ENCODE measurements at places on chromosomes 13 and 19. TPM values are rescaled to one million over a fixed set of nuclear protein-coding genes. Genes with fewer than 3 reads are reported as not detected.

The ZNF614 gene
- total RNA-seq = 3.8 TPM

- H3K4me1 ChIP-seq = no peaks in the 10 kb centered on the region
- H3K27me3 ChIP-seq = no peaks in the 10 kb centered on the region
- H3K36me3 ChIP-seq = peaks cover 24% of the 10 kb centered on the region
- no peak for DNase-seq
- no peak overlapping the region for H3K4me3 ChIP-seq
Measured at GRCh38 chr19:36638862-36639510, 27.7 kb downstream of the ZNF461 start.

DNA sequence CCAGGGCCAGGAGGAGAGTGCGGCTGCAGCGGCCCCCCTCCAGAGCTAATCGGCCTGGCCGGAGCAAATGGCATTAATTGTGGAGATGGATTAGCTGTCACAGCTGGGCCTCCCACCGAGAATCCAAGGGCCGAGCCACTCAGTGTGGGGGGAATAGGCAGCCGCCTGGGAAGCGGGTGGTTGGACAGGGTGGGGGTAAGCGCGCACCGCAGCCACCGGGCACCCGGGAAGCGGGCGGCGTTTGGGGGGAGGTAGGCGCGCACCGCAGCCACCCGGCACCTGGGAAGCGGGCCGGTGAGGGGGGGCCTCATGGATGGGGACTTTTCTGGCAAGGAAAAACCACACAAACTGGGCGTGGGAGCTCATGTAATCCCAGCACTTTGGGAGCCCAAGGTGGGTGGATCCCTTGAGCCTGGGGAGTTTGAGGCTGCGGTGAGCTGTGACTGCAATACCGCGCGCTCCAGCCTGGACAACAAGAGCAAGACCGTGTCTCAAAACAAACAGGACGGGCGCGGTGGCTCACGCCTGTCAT, 9.7 kb downstream of the R3HDM4 start:
- no peak overlapping the region for H3K4me3 ChIP-seq
- H3K4me1 ChIP-seq = no peaks in the 10 kb centered on the region
- H3K27ac ChIP-seq = no peak overlapping the region
- no peaks in the 10 kb centered on the region for H3K27me3 ChIP-seq
- peak; percentile 45 for DNase-seq

The OLFM4 gene
- 0.71 TPM for total RNA-seq

The CEACAM4 gene
- total RNA-seq = 0.17 TPM

DNA sequence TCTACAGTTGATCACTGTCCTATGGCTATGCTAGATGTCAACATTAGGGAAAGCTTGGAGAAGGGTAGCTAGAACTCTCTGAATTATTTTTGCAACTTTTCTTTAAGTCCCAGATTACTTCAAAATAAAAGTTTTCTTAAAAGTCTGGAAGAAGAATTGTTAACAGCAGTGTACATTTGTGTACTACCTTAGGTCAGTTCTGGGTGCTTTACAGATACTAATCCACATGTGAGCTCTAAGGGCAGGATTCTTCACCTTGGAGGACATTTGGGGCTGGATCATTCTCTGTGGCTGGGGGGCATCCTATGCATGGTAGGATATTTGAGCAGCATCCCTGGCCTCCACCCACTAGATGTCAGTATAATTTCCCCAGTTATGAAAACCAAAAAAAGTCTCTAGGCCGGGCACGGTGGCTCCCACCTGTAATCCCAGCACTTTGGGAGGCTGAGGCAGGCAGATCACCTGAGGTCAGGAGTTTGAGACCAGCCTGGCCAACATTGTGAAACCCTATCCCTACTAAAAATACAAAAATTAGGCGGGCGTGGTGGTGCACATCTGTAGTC, 2.8 kb downstream of the BRME1 start:
- H3K36me3 ChIP-seq = no peaks in the 10 kb centered on the region
- no peaks in the 10 kb centered on the region for H3K27me3 ChIP-seq
- H3K4me1 ChIP-seq = peaks cover 3% of the 10 kb centered on the region

DNA sequence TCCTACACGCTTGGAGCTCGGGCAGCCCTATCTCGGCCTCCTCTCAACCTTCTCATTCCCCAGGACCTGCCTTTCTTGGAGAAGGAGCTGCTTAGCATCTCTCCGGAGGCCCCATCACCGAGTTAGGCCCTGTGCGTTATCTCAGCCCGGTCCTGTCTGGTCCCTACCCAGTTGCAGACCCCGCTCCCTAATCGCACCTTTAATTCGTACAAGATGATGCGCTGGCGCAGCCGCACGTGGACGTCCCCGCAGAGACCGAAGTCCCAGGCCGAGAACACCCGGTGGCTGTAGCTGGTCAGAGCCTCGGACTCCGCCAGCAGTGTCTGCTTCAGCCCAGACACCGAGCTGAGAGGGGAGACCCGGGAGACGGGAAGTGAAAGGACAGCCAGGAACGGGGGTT, 5.7 kb upstream of the LENG1 start:
- no peaks in the 10 kb centered on the region for H3K27me3 ChIP-seq
- no peak overlapping the region for H3K27ac ChIP-seq
- H3K36me3 ChIP-seq = no peaks in the 10 kb centered on the region
- no peak overlapping the region for H3K4me3 ChIP-seq
- peaks cover 16% of the 10 kb centered on the region for H3K4me1 ChIP-seq

DNA sequence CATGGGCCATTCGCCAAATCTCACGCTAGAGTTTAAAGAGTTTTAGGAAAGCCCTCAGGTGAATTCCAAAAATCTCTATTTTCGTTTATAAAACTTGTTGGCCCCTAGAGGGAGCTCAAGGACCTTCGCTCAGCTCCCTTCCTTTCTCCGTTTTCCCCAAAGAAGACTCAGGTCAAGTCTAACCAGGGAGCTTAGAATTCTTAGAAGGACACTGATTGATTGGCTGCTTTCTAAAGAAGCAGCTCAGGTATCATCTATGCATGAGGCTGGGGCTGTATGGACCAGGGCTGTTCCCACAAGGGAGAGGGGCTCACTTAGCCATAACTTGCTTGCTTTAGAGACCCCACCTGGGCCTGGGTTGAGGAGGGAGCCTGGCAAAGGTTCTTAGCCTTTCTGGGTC, 20.5 kb downstream of the DZIP1 start:
- H3K27me3 ChIP-seq = no peaks in the 10 kb centered on the region
- H3K36me3 ChIP-seq = no peaks in the 10 kb centered on the region
- no peak overlapping the region for H3K27ac ChIP-seq
- H3K4me1 ChIP-seq = no peaks in the 10 kb centered on the region
- H3K4me3 ChIP-seq = no peak overlapping the region

GRCh38 chr13:41028051-41028450, 8.9 kb upstream of the ELF1 start:
- no peaks in the 10 kb centered on the region for H3K36me3 ChIP-seq
- no peak overlapping the region for H3K4me3 ChIP-seq
- H3K27ac ChIP-seq = no peak overlapping the region
- H3K27me3 ChIP-seq = no peaks in the 10 kb centered on the region
- H3K4me1 ChIP-seq = peaks cover 10% of the 10 kb centered on the region
- no peak for DNase-seq

GRCh38 chr19:50893047-50893736, 18.0 kb downstream of the KLK4 start:
- no peak overlapping the region for H3K27ac ChIP-seq
- no peak overlapping the region for H3K4me3 ChIP-seq
- no peaks in the 10 kb centered on the region for H3K27me3 ChIP-seq

DNA sequence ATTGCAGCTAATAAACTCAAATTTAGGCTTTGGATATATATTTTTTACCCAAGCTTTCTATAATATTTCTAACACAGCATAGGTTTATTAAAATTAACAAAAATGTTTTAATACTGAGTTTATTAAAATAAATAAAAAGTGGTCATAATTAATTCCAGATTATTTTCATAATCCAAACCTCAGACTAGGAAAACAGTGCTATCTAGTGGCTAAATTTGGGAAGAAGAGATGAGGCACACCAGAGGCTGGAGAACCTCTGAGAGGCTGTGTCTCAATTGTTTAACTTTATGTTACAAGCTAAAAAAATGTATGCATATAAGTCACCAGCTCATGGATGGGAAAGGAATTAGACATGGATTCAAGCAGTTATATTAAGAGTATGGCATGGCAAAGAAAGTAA, 392.5 kb downstream of the DIAPH3 start:
- no peaks in the 10 kb centered on the region for H3K36me3 ChIP-seq
- H3K27me3 ChIP-seq = no peaks in the 10 kb centered on the region
- DNase-seq = no peak
- no peaks in the 10 kb centered on the region for H3K4me1 ChIP-seq

The USHBP1 gene
- total RNA-seq = 3.6 TPM

- H3K4me1 ChIP-seq = no peaks in the 10 kb centered on the region
- no peak for DNase-seq
- peaks cover 3% of the 10 kb centered on the region for H3K36me3 ChIP-seq
- H3K4me3 ChIP-seq = no peak overlapping the region
Measured at GRCh38 chr19:10991521-10992081, 30.8 kb downstream of the SMARCA4 start.

GRCh38 chr19:47020132-47020805, 632 bp downstream of the NPAS1 start:
- H3K27ac ChIP-seq = no peak overlapping the region
- no peaks in the 10 kb centered on the region for H3K36me3 ChIP-seq
- DNase-seq = no peak
- peaks cover 23% of the 10 kb centered on the region for H3K4me1 ChIP-seq
- peak overlapping the region; percentile 44 for H3K4me3 ChIP-seq

GRCh38 chr19:2949939-2950285, 5.1 kb upstream of the ZNF77 start:
- H3K27me3 ChIP-seq = no peaks in the 10 kb centered on the region
- H3K27ac ChIP-seq = peak overlapping the region; percentile 91
- H3K4me1 ChIP-seq = peaks cover 15% of the 10 kb centered on the region
- H3K4me3 ChIP-seq = peak overlapping the region; percentile 79
- no peaks in the 10 kb centered on the region for H3K36me3 ChIP-seq
- peak; percentile 62 for DNase-seq

GRCh38 chr19:29004796-29005195, 208.2 kb downstream of the UQCRFS1 start:
- no peaks in the 10 kb centered on the region for H3K27me3 ChIP-seq
- H3K4me1 ChIP-seq = no peaks in the 10 kb centered on the region
- H3K36me3 ChIP-seq = no peaks in the 10 kb centered on the region
- no peak overlapping the region for H3K4me3 ChIP-seq
- no peak for DNase-seq

The PSPN gene
- 0.69 TPM for total RNA-seq

GRCh38 chr19:55460670-55461258, 678 bp downstream of the ISOC2 start:
- H3K36me3 ChIP-seq = no peaks in the 10 kb centered on the region
- H3K27ac ChIP-seq = peak overlapping the region; percentile 95
- H3K27me3 ChIP-seq = no peaks in the 10 kb centered on the region
- peaks cover 2% of the 10 kb centered on the region for H3K4me1 ChIP-seq
- H3K4me3 ChIP-seq = peak overlapping the region; percentile 98

DNA sequence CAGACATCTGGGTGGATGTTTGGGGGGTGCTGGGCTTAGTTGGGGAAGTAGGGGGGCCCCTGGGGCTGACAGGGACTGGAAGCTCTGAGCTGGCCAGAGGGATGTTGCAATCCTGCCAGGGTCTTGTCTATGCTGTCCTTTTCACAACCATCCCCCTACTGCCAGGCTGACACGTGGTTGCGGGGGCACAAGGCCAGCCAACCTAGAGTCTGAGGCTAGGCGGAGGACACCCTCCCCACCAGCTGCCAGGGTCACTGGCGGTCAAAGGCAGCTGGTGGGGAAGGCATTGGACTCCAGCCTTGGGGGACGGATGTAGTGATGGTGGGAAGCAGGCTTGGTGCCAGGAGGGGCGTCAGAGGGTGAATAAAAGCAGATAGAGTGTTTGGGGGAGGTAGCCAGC, 1.6 kb upstream of the APOC1 start:
- peaks cover 3% of the 10 kb centered on the region for H3K27me3 ChIP-seq
- no peaks in the 10 kb centered on the region for H3K4me1 ChIP-seq
- DNase-seq = peak; percentile 61
- no peak overlapping the region for H3K27ac ChIP-seq
- H3K4me3 ChIP-seq = no peak overlapping the region
- no peaks in the 10 kb centered on the region for H3K36me3 ChIP-seq

The CYSLTR2 gene
- 0.04 TPM for total RNA-seq

DNA sequence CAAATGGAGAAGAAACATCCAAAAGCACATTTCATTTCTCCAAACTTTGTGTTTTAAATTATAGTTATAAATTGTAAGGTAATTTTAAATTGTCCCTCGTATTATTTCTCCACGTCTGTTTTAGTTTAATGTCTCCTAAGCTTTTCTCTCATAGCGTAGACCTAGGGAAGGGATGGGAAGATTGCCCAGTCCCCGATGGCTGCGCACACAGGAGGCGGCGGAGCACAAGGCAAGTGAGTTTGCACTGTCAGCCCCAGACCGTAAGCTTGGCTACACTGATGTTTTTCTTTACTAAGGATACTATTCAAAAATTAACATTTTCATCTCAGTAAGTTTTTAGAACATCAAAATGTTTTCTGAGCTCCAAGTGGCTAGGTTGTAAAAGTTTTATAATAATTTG, 72.3 kb downstream of the GPR12 start:
- H3K27ac ChIP-seq = no peak overlapping the region
- H3K4me1 ChIP-seq = no peaks in the 10 kb centered on the region
- DNase-seq = no peak
- no peaks in the 10 kb centered on the region for H3K27me3 ChIP-seq

DNA sequence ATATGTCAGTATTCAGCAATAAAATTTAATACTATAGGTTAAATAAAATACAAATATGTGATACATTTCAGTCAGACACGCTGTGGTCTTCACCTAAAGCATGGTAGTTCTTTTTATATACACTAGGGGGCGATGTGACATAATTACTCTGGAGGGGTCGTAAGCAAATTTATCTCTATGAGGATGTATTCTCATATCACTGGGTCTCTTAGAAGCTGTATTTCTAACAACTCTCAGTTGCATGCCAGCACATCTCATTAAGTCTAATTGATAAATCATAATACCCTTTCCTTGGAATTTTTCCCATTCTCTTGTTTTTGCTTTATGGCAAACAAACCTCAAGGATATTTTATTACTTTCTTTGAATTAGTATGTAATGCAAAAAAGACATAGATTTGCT, 3.9 kb upstream of the PCDH17 start:
- H3K27me3 ChIP-seq = peaks cover 15% of the 10 kb centered on the region
- no peak overlapping the region for H3K27ac ChIP-seq
- peaks cover 10% of the 10 kb centered on the region for H3K4me1 ChIP-seq

The NLRP5 gene
- not detected for total RNA-seq

DNA sequence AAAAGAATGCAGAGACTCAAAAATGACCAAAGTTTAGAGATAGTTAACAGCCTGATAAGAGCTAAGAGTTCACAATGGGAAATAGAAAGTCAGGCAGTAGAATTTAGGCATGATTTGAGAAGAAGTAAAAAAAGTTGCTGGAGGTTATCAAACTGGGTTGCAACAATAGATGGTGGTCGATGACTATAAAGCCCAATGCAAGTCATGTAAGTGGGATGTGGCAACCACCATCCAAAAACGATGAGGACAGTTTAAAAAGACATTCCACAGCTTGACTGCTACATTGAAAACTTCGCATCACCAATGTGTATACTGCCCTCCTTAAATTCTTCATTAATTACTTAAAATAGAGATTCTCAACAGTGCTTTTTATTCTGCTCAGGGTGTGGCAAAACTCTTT, 19.7 kb downstream of the ELF1 start:
- no peak for DNase-seq
- H3K36me3 ChIP-seq = no peaks in the 10 kb centered on the region
- H3K4me3 ChIP-seq = no peak overlapping the region
- peaks cover 19% of the 10 kb centered on the region for H3K4me1 ChIP-seq
- H3K27me3 ChIP-seq = no peaks in the 10 kb centered on the region

The FBN3 gene
- total RNA-seq = 0.02 TPM

- no peaks in the 10 kb centered on the region for H3K36me3 ChIP-seq
- no peak for DNase-seq
- H3K4me3 ChIP-seq = no peak overlapping the region
- peak overlapping the region; percentile 47 for H3K27ac ChIP-seq
Measured at GRCh38 chr13:32125751-32126150, 94.2 kb downstream of the FRY start.
